CD4-positive, alpha-beta T cell treated with Interferon gamma for 1 hour (primary cell): ENCODE measurements at places on chromosomes 5 and 9.
A peak's percentile ranks its signal among the peaks of the same experiment; 100 is the strongest.

GRCh38 chr9:126113176-126113575 lies 213.5 kb upstream of the MVB12B start:
- no peak for DNase-seq

GRCh38 chr5:122073864-122074263 lies 4.2 kb downstream of the LOX start:
- DNase-seq: no peak

- DNase-seq: peak; percentile 89
Observed at GRCh38 chr9:137067860-137068538, 2.4 kb downstream of the SAPCD2 start.

GRCh38 chr5:100434815-100435214 lies 100.4 kb upstream of the FAM174A start:
- no peak for DNase-seq

GRCh38 chr5:54736003-54736797 lies 218.6 kb downstream of the SNX18 start:
- no peak for DNase-seq

- DNase-seq: no peak
Observed at GRCh38 chr5:90437663-90438062, 28.1 kb upstream of the CETN3 start.

- DNase-seq: no peak
Observed at GRCh38 chr5:170077526-170077925, 28.2 kb upstream of the FOXI1 start.

GRCh38 chr5:137615171-137615775 lies 116.1 kb upstream of the SPOCK1 start:
- DNase-seq: no peak

DNA sequence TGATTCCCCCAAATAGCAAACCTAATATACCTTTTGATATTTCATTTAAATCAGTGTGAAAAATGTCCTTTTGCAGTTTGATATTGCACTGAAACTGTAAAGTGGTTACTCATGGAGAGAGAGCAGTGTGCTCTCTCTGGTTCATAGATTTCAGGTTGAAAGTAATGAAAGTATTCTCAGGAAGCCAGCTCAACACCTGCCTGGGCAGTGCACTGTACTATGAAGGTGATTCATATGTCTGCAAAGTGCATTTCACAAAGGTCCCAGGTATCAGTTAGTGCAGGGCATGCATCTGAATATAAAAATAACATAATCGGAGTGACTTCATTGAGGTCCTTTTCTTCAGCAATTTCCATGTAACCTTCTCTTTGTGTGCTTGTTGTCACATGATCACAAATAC lies 274.3 kb downstream of the CDH18 start:
- DNase-seq: no peak

DNA sequence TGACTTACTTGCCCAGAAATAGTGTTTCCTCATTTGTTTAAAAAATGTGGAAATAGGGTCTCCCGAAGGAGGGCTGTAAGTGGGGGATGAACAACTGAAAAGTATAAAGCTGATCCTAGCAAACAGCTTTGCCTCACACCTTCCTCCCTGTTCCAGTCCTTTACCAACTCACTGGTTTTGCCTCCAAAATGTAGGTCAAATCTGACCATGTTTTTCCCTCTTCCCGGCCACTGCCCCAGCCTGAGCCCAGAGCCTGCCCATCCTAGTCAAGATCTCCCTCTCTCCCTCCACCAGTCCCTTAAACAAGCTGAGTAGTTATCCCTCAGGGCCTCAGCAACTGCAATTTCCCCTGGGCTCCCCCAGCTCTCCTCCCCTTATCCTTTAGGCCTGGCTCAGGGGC lies 82.4 kb upstream of the FBXW11 start:
- no peak for DNase-seq

DNA sequence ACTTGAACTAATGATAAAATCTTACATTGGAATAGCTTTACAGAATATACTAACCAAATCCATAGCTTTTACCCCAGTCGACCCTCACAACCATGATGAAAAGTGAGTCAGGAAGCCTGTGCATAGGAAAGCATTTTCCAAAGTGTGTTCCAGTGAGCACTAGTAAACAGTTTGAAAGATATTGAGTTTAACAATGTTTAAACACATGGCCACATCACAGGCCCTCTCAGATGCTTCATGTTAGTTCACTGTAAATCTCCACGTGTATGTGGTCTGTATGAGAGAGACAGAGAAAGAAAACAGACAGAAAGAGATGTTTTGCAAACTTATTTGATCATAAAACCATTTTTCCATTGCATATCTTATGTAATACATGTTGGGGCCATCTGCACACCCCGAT lies 27.0 kb downstream of the PRUNE2 start:
- DNase-seq: no peak

DNA sequence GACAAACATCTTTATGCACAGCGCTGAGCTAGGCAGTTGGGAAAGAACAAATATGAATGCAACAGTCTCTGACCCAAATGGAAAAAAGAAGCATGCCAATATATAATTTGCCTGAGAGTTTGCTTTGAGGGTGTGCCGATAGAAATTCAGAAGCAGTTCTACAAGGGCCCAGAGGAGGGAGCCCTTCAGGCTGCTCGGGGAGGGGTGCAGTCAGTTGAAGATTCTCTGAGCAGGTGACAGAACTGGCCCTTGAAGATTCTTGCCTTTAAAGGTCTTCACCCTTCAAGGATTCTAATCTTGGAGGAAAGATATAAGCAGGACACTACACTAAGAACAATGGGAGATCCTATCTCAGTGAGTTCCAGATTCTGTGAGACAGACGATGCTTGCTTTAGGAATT lies 3.7 kb upstream of the PAPPA start:
- no peak for DNase-seq

DNA sequence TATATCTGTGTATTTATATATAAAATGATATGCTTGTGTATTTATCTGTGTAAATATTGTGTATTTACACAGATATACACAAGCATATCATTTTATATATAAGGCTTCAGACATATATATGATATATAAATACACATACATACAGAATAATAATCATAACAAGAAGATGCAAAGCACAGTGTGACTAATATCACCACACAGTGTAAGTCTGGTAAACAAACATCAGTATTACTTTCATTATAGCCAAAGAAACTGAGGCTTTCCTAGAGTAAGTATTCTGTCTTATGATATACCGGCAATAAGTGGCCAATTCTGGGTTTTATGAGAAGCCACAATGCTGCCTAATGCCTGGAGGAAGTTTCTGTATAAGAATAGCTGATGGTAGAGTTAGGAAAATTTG lies 29.9 kb upstream of the RAPGEF6 start:
- DNase-seq: no peak

DNA sequence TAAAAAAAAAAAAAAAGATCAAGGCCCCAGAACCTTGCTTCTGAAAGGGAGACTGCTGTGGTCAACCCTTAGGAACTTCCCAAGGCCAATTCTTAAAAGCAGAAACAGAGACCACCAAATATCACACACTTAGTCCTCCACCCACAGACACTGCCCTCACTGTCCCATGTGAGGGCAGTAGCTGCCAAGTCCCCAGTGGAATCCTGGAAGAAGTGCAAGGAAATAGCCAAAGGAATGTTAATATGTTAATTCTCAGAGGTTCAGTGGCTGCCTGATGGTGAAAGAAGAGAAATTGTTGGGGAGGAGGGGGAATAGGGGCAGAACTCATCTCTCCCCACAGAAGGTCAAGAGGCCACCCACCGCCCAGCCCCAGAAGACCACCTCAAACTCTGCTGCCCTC lies 23.1 kb downstream of the FSTL4 start:
- no peak for DNase-seq

GRCh38 chr5:31048282-31049270 lies 144.9 kb upstream of the CDH6 start:
- DNase-seq: no peak

- DNase-seq: no peak
Observed at GRCh38 chr9:97321691-97322090, 14.2 kb downstream of the CCDC180 start.

DNA sequence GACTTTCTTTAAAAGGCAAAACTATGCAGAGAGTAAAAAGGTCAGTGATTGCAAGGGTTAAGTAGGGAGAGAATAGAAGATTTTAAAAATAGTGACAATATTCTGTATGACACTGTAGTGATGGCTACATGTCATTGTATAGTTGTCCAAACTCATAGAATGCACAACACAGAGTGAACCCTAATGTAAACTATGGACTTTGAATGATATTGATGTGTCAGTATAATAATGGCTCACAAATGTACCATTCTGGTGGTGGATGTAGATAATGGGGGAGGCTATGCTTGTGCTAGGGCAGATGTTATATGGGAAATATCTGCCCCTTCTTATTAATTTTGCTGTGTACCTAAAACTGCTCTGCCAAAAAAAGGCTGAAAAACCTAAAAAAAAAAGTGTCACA lies 468.9 kb downstream of the KIF4B start:
- DNase-seq: no peak
